Stimulated activated CD8-positive, alpha-beta memory T cell treated with anti-CD3 and anti-CD28 coated beads, Interleukin-15, amount 100 ng/mL, for 1 hour (primary cell): ENCODE measurements at places on chromosomes 11 and 22.

DNA sequence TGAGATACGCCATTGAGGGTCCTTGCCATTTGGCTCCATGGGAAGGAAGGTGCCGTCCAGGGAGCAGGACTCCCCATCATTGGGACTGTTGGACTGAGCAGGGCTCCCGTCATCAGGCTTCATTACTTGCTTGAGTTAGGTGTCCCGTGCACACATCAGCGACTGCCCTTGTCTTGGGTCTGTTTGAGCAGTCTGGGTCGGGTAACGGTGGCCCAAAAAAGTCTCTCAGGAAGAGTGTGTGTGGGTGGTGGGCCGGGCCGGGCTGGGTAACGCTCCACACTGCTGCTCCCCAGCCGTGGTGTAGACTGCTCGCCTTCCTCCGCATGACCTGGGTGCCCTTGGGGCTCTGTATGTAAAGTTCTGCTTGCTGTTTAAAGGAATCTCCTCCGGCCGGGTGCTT is 293.5 kb downstream of the TBC1D22A start:
- DNase-seq = no peak

DNA sequence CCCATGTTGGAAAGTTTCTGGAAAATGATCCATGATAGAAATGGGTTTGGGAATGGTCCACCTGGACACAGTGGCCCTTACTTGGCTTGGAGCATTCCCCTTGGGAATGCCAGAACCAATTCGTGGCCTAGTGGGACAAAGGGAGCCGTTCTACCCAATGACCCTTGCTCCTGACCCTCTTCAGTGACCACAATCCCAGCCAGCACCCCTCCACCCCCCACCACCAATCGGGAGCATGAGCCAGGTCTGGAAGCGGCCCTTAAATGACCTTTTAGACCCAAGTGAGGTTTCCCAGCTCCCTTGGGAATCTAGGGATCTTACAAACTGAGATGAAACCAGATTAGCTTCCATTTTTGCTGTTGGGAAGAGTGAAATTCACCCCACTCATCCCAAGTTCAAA is 51.3 kb upstream of the CDON start:
- no peak for DNase-seq

DNA sequence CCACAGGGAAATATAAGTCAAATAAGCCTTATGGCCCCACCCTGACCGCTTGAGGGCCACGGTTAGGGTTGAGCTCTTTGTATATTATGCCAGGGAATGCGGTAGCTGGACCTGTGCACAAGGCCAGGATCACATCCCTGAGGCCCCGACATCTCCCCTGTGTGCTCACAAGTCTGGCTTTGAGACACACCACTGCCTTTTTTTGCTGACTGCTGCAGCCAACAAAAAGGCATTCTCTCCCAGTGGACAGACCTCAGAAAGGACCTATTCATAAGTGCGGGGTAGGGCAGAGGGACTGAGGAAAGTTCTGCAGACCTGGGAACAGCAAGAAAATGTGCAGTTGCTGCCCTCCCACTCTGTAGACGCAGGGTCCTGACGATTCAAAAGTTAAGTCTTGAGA is 3.4 kb upstream of the SIDT2 start:
- no peak for DNase-seq

DNA sequence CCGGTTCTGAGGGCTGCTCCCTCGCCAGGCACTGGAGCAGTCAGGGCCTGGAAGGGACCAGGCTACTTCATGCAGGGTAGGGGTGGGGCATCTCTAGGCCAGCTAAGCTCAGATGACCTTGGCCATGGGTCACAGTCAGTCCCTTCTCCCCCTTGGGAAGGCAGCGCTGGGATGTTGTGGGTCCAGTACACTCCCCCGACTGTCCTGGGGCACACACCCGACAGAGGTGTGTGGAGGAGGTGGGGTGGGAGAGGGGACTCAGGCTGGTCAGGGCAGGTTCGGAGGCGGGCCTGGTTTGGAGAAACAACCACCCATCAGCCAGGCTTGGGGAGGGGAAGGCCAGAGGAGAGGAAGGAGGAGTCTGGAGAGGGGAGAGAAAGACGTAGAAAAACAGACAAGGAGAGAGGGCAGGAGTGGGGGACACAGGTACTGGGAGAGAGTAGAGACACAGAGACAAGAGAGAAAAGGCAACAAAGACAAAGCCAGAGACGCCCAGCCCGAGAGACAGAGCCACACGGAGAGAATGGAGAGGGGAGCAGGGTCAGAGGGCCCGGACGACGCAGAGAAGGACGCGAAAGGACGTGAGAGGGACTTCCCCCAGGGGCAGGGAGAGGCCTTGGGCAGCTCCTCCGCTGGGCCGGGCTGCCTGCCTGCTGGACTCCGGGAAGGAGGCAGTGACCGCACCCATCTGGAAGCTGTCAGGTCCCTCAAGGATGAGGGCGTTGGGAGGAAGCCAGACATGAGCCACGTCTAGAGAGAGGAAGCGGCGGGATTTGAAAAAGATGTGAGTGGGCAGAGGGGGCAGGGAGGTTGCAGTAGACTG is 30.6 kb upstream of the TSKU start:
- DNase-seq = no peak
